ENCODE measurements at places on chromosomes 1 and 21.
A peak's percentile ranks its signal among the peaks of the same experiment; 100 is the strongest.

DNA sequence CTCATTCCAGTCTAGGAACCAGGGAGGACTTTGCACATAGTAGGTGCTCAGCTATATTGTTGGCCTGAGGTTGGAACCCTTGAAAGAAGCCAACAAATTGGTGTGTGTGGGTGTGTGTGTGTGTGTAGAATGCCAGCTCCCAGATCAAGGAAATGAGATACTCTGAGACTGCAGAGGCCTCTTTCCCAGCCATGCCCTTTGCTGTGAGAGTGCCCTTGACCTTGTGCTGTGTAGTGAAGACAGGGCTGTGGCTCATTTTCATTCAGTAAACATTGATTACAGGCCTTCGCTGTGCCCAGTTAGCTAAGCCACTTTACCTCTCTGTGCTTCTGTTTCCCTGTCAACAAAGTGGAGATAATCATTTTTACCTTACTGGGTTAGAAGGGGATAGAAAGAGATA is 3.2 kb downstream of the CYP4B1 start:
- DNase-seq = no peak

DNA sequence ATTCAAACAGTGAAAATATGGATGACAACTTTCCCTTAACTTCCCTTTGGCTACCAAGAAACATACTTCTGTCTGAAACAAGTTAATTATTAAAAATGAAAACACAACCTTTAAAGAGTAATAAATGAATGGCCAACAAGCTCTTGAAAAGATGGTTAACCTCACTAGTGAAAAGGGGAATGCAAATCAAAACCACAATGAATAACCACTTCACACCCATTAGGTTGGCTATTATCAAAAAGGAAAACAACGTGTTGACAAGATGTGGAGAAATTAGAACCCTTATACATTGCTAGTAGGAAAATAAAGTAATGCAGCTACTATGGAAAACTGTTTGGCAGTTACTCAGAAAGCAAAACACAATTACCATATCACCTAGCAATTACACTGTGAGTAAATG is 14.1 kb downstream of the COP1 start:
- no peak for DNase-seq

DNA sequence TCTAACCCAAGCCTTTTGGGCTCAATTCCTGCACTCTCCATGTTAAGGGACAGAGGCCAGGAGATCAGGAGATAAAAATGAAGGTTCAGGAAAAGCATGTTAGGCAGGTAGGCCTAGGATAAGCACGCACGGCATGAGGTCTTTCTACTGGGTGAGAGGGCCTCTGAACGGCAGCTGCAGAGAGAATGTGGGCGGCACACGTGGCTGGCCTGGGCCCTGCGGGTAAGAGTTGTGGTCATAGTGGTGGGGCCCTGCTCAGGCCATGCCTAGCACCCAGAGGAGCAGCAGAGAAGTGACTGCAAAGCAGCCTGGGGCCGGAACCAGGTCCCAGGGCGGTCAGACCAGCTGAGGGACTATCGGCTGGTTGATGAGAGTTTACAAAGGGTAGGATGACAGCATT is 7.5 kb upstream of the FOXO6 start:
- no peak for DNase-seq

GRCh38 chr1:220339581-220339980 is 67.3 kb upstream of the RAB3GAP2 start:
- peak; percentile 5 for DNase-seq

DNA sequence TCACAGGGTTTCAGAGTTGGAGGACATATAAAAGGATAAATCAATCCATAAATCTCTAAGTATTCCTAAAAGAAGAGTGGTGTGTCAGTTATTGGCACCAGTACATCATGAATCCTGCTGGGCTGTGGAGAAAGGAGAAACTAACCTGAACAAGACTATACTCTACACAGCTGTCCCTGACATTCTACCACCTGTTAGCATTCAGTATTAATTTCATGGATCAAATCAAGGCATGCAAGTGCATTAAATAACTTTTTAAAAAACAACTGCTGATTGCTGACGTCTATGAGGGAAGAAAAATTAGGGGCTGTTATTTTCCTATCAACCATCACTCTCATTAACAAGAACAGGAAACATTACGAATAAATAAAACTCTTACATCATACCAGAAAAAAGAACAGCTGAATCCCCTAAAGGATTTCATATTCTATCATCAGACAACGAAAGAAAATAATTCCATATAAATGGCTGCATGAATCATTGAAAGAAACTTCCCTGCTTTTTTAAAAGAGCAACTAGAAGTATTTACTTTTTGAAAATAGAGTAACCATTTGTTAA is 121.7 kb downstream of the ATF6 start:
- no peak for DNase-seq

DNA sequence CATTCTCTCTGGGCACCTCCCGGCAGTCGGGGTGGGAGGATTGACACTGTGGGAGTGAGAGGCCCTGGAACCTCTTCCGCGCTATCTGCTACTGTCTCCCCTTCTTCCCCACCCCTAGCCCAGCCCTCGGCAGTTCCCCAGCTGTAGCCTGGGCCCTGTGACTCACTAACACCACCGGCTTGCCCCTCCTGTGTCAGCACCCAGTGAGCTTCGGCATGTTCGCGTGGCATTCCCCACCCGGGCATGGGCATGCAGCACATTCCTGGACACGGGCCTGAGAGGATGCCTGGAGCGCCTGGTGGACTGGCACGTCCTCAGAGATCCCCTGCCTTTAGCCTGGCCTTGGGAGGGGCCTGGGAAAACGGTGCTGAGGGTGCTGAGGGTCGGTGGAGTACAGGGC is 1.3 kb downstream of the CDK18 start:
- DNase-seq = no peak

GRCh38 chr21:36491209-36491910 is 11.4 kb upstream of the CLDN14 start:
- no peak for DNase-seq

DNA sequence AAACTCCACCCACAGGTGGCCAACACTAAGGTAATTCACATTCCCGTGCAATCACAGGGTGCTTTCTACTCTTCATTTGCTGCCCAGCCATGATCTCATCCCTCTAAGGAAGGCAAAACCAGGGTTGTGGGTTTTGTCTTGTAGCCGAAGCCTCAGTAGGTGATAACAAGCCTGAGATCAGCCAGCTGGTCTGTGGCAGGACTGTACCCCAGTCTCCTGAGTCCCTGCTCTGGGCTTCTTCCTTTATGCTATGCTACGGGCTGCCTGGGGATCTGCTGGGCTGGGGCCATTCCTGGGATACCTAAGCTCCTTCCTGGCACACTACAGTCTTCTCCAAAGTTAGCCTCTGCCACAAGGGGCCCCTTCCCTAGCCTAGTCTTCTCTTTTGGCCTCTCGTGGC is 9.8 kb downstream of the PPFIA4 start:
- DNase-seq = no peak

DNA sequence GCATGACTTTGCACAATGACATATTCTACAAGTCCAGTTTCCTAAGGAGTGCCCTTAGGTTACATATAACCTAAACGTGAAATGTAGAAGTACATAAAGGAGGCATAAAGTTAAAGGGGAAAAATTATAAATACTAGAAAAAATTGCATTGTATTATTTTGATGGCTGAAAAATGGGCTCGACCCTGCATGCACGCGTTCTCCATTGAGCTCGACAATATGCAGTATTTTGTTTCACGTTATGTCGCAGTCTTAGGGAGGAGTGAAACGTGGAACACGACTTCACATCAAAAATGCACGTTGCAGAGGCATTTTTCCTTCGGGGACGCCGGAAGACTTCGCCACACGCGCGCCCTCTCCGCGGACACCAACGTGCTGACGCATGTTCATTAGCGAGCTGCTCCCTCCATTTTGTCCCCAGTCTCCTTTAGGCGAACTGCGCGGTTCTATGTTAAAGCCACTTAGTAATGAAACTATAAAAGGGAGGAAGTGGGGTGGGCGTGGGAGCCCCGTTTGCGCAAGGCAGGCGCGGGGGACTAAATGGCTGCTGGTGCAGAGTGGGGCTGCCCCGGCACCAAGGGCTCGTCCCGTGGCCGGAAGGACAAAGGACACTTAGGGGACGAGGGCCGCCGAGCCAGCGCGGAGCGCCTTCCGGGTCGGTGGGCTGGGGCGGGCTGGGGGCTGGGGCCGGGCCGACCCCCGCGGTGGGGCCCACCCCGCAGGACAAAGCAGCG is 749 bp upstream of the COX20 start:
- peak; percentile 96 for DNase-seq

DNA sequence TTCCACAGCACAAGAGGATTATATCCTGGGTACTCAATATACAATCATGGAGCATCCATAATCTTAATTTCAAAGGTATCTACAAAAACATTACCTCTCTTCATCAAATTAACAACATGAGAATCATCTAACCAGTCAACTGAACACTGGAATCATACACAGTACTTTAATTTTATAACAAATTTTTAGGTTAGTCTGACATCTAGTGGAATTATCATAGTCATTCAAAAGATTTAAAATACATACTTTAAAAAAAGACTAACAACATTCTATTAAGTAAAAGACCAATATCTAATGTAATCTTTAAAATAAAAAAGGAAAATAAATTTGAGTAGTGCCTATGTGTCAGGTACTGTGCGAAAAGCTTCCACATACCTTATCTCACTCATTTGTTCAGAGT is 16.8 kb upstream of the SH3GLB1 start:
- peak; percentile 18 for DNase-seq

DNA sequence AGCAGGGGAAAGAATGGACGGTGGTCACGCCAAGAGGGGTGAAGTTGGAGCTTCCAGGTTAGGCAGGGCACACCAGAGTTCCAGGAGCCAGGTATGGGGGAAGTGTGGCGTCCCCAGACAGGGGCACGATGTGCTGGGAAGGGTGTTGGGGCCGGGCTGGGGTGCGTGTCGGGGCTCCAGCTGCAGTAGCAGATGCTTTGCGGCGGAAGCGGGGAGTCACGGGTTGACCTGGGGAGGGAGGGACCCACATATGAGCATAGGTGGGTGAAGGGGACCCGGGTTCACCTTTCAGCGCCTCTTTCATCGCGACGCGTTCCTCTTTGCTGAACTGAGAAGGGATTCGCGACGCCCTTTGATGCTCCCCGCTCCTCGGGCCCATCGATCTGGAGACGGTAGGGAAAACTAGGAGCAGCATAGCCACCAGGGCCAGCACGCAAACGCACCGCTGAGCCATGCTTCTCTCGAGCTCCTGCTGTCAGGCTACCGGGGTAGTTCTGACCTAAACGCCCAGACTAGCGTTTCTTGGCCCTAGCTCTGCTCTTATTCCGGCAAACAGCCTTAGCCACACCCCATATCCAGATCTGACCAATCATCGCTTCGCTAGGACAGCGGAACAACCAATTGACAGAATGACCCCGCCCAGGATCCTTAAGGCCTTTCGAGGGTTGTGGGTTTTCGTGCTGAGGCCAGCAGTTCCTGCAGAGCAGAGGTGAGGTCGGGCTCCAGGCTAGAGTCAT is at the start of gene PM20D1:
PM20D1 (minus strand) TSS at position 514 of the 737 bp plus-strand sequence; CDS start at position 454, 60 bp downstream.
- DNase-seq = no peak
